ENCODE measurements at places on chromosomes 11 and 22.

DNA sequence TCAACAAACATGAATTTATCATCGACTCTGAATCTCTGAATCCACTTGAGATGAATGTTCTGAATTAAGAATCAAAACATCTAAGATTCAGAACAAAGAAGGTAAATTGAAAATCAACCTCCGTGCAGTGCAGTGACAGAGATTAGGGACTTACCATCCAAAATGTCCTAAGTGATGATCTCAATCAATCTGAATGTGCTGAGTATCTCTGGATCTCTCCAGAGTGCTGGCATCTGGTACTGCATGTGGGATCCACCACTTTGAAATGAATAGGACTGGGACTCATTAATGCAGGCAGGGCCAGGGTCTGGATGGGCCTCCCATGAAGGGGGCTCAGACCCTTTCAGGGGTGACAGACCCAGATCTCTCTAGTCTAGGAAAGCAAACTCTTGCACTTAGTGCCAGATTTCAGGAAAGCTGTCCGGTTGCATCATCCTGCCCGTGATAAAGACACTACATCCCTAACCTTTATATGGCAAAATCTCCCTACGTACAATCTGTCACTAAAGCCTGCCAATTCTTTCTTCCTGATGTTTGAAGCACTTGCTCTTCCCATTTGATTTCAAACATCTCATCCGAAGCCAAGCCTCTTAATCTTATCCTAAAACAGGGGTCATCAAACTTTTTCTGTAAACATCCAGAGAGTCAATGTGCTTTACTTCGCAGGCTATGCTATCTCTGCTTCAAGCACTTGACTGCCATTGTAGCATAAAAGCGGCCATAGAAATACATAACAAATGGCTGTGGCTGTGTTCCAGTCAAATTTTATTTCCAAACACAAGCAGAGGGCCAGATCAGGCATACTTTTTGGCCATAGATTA, 263.3 kb downstream of the LARGE1 start:
- DNase-seq, result no peak

DNA sequence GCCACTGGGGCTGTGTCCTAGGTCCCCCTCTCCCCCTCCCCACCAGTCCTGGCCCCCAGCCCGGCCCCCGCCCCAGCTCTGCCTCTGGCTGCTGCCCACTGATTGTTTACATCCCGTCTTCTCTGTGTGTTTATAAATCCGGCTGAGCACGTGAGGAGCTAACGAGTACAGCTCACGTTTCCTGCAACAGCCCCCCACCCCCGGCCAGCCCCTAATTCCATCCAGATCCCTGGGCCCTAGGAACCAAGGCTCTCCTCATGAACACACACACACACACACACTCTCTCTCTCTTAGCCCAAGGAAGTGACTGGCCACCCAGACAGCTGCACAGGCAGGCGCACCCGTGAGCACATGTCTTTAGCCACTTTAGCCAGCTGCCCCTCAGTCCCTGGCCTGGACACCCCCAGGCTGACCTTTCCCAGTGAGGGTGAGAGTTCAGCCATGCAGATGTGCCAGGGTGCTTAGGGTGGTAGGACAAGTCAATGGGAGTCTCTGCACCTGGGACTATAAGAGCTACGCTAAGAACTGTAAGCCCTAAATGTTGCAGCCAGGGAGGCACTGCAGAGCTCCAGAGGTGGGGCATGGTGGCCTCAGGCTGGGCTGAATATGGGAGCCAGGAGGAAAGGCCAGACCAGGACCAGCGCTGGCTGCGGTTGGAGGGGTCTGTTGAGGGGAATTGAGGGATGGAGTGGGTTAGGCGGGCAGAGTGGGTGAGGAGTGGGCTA, 2.9 kb downstream of the CLCF1 start:
- DNase-seq, result no peak

- DNase-seq, result peak; percentile 86
Observed at GRCh38 chr11:26841818-26842473, 120.1 kb upstream of the SLC5A12 start.

DNA sequence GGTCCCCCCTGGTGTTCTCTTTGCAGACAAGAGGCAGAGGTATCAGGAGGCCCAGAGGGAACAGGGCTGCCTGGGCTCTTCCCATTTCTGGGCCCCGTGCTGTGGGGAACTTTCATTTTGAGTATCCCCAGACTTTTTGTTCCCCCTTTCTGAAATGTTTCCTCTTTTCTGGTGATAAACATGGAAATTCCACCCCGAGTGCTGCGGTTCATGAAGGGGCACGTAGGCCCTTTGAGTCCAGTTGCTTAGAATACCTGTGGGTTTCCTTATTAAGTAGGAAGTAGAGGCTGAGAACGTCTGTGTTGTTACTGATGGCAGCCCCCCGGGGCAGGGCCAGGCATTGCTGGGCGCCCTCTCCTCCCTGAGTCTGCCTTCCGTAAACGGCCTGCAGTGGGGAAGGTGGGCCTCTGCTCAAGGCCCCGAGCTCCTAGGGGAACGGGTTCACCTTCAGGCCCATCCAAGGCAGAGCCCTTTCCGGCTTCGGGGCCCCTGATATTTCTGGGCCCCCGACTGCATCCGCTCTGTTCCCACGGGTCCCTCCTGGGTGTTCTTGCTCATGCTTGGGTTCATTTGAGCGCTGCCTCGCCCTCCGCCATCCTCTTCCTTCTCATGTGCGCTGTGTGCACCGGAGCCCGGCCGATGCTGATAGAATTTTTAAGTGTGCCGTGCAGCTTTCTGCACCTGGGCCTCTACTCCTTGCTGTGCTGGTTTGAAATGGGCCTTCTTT, 12.0 kb downstream of the TBC1D22A start:
- DNase-seq, result no peak

DNA sequence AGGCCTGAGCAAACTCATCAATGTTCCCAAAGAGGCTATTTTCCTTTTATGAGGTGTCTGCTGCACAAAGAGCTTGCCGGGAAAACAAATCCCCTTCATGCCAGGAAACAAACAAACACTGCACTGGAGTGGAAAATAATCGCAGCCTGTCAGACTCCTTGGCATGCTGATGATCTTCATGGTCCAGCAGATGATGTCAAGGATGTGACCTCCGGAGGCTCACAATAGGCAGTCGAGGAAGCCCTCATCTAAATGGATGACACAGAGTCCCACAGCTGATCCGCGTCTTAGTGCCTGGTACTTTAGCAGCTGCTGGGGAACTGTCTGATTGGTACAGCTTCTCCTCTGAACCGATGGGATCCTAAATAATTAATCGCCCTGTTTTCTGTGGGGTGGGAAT, 187.6 kb downstream of the TENM4 start:
- DNase-seq, result no peak

DNA sequence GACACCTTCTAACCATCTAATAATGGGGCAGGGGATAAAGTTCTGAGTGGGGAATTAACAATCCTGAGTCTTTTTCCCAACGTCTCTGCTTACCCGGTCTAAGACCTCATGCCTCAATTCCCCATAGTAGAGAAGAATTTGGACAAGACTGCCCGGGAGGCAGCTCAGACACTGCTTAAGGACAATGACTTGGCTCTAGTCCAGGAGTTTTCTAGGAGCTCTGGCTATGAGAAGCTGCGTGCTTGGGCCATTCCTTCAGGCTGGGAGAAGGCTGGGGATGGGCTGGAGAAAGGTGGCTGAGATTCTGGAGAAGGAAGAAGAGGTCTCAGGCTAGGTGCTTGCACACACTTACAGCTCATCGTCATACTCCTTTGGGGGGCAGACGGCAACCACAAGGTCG, 19.8 kb upstream of the ABCC8 start:
- DNase-seq, result peak; percentile 23

- no peak for DNase-seq
Observed at GRCh38 chr11:3165916-3166267, 782 bp upstream of the OSBPL5 start.

GRCh38 chr11:75506827-75507226, 18.9 kb downstream of the GDPD5 start:
- DNase-seq, result no peak

GRCh38 chr11:74138572-74138971, 32.2 kb downstream of the C2CD3 start:
- peak; percentile 97 for DNase-seq

DNA sequence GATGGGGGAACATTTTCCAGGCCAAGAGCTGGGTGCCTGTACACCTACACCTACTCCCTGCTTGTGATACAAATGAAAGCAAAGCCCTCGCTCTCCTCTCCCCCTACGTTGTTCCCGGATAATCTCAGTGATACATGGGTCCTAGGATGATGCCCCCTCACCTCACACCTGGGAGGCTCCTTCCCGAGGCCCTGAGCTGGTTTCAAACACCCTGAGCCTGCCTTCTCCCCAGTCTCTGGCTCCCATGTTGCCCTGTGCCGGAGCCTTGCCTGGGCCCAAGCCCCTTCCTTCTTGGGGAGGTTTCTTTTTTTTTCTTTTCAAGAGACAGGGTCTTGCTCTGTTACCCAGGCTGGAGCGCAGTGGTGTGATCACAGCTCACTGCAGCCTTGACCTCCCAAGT, 23.3 kb downstream of the TRMU start:
- DNase-seq, result no peak

- DNase-seq, result no peak
Observed at GRCh38 chr11:1163321-1163910, 5.7 kb downstream of the MUC5AC start.

DNA sequence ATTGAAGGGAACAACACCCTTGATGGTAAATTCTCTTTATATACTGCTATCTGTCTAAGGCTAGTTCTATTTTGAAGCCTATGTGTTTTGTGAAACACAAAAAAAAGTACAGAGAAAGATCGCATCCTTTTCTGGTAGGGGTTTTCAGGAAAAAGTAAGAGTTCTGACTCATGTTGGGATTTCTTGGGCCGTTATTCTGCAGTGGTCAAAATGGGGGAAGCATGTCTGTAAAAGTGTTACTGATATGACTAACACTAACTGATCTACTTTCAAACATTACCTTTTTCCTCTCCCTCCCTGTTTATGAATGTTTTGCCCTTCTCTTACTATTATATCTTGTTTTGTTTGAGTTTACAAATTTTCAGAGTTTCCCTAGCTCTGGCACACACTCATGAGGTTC, 53.9 kb downstream of the CTNND1 start:
- DNase-seq, result no peak

- no peak for DNase-seq
Observed at GRCh38 chr22:31917227-31917921, 27.0 kb upstream of the YWHAH start.

DNA sequence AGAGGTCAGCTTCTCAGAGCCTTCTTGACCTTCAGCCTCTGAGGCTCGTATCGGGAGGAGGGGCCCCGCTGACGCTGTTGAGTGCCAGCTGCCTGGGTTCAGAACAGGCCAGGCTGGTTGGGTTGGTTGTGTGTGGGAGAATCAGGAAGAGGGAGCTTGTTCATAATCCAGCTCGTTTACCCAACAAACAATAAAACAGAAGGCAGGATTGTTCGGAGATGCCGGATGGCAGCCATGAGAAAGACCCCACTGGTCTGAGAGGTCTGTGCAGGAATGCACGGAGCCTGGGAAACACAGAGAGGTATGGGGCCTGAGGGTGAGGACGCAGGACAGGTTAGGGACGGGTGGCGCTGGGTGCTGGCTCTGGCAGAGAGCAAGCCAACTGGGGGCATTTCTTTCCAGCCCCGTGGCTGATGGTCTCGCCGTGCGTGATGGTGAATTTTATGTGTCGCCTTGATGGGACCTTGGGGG, 31.6 kb upstream of the SHANK2 start:
- DNase-seq, result no peak

DNA sequence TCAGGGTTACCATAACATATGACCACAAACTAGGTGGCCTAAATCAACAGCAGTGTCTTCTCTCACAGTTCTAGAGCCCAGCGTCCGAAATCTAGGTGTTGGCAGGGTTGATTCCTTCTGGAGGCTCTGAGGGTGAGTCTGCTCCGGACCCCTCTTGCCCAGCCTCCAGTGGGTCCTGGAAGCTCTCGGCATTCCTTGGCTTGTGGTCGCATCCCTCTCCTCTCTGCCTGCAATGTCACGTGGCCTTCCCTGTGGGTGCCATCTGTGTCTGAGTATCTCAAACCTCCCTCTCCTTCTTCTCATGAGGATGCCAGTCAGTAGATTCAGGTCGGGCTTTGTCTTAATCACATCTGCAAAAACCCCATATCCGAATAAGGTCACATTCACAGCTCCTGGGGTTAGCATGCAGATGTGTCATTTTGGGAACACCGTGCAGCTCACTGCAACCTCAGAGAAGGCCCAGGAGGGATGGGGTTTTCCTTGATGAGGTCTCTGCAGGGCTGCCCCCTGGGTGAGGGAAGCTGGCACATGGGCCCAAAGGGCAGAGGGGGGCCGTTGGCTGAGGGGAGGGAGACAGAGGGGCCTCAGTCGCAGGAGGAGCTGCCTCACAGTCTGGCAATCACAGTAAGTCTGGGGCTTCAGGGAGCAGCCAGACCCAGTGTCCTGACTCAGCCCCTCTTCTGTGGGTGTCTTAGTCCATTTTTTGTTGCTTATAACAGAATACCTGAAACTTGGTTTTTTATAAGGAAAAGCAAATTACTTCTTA, 41.2 kb downstream of the PARVG start:
- DNase-seq, result no peak

GRCh38 chr11:22778642-22779041, 51.0 kb downstream of the SVIP start:
- no peak for DNase-seq

DNA sequence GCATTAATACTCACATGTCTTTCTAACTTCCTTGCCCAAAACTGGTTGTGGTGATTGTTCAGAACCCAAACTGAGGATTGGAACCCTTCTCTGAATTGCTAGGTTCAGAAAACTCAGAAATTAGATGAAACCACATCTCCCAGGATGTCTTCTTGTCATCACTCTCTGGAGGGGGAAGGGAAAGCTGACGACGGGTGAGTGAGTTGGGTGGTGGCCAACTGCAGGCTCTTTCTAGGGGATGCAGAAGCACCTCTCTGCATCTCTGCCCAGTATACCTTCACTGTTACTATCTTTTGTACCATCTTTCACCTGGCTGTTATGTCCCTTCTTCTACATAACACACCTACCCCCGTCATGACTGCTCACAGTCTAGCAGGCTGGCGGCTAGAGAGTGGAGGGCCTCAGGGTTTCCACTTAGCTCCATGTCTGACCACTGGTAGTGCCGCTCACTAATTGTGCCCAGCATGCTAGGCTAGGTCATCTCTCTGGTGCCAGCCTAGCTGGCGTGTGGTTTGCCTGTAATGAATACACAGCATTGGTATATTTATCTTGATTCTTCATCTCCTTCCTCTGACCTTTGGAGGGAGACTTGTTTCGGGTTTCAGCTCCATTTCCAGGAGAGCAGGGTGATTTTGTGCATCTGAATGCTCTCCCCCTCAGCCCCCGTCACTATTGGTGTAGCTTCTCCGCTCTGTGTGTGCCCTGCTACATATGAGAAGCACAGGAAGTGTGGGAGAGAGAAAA, 7.3 kb downstream of the GRAMD1B start:
- no peak for DNase-seq

Data from fibroblast of skin of scalp (primary cell).